Activated T-helper 1 cell treated with anti-CD3 and anti-CD28 coated beads, Interleukin-12 subunit alpha, Interleukin-12 subunit beta, Interleukin-2, Interleukin-4 antibody, amounts not matched to agents 30 ng/mL and 10 ng/mL and 1 ng/mL, durations not matched to agents 14 hours and 24 hours and 36 hours (primary cell): ENCODE measurements at places on chromosomes 4 and X.

- DNase-seq, result no peak
Measured at GRCh38 chr4:70239131-70239883, 3.1 kb upstream of the CSN3 start.

- DNase-seq, result no peak
Measured at GRCh38 chr4:154467886-154468285, 23.7 kb downstream of the DCHS2 start.

DNA sequence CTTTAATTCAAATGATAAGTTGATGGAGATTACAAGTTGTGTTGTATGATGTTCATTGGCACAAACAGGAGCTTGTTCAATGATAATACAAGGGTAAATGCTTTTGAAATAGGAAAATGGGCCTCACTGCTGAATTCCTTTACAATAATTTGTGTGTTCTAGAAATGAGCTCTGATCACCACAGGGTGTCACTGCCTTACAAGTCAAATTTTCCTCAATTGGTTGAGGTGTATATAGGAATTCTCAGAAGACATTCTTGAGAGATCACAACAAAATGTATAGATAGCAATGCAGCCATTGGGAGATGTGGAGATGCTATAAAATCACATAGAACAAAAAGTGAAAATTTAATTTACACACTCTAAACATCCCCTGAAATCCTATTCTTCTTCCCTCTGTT, 49.6 kb downstream of the KLF8 start:
- peak; percentile 1 for DNase-seq

DNA sequence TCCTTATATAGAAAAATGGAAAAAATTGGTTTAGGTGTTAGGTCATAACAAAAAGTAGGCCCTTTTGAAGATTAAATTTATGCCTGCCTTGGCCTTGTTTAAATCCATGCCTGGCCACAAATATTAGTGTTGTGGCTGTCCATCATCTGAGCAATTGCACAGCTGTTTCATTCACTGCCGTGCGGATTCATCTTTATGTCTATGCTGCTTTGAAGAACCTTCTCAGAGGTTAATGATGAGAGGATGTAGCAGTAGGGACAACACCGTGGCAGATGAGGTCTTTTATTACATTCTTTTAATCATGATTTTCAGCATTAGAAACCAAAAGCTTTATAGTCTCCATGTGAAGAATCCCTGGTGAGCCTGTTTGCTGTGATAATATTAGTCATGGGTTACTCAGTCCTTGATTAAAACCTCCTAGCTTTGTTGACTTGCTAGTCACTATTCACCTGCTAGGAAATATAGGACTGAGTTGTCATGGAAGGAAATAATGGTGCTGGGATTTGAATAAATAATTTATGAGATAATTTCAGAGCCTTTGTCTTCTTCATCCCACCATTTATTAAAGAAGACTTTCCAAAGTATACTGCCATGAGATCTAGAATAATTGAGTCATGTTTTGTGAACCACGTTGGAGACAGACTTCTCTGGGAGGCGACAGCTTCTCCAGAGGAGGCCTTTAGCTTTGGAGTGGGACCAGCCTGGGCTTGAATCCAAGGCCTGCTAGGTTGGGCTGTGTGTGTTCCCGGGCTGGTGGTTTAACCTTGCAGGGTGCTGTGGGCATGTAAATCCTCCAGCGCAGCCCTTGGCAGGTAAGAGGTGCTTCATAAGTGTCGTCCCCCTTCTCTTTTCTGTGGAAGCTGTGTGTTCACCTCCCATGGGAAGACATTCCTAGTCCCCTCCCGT, 53.5 kb downstream of the PTTG2 start:
- no peak for DNase-seq

DNA sequence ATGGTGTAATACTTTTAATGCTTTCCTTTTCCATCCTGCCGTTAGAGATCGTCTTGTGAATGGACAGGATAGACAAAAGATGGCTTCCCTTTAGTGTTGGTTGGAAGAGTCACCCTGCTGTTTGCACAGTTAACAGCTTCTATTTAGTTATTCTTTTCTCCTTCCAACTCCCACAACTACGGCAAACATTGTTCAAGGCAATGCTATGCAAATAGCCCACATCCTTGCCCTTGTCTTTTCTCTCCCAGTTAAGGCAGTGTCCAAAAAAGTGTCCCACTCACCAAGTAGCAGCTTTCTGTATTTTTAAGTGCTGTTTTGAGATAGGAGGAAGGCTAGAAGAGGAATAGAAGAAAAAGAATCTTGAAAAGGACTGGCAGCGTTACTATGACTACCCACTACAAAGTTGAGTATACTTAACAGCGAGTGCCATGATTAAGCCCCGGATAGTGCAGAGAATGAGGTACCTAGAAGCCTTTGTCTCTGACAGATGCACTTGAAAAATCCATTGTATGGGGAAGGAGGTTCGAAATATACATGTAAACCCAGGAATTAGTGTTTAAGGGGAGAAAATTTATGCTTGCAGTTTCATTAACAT, 12.1 kb upstream of the RUFY3 start:
- no peak for DNase-seq

- no peak for DNase-seq
Measured at GRCh38 chrX:121298499-121298898, 251.1 kb downstream of the GLUD2 start.

GRCh38 chr4:95165926-95166524, 382.7 kb downstream of the UNC5C start:
- DNase-seq, result peak; percentile 12

GRCh38 chr4:168900080-168900479, 110.0 kb downstream of the CBR4 start:
- no peak for DNase-seq

GRCh38 chrX:3990569-3990968, 277.1 kb upstream of the PRKX start:
- DNase-seq, result no peak

- DNase-seq, result no peak
Measured at GRCh38 chr4:84091266-84091665, 407.8 kb downstream of the NKX6-1 start.

DNA sequence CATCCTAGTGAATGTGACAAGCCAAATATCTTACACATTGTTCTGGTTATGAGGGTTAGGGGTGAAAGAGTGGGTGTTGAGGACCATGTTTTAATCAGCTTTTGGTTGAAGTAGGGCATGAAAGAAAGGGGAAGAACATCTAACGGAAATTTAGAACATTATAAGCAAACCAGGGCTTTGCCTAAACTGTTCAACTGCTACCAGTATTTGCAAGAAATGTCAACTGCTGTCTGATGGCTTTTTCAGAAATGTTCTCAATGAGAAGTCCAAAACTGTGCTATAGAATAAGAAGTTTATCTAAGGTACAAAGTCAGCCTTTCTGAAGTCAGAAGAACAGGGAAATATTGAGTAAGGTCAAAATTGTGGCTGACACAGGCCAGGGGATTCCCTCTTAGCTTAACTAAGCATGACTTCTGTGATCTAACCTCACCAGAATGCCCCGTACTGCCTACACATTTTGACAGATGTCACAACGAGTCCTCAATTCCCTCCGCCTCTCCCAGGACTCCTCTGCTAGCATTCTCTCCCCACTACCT, 67.1 kb downstream of the DTHD1 start:
- DNase-seq, result peak; percentile 47

DNA sequence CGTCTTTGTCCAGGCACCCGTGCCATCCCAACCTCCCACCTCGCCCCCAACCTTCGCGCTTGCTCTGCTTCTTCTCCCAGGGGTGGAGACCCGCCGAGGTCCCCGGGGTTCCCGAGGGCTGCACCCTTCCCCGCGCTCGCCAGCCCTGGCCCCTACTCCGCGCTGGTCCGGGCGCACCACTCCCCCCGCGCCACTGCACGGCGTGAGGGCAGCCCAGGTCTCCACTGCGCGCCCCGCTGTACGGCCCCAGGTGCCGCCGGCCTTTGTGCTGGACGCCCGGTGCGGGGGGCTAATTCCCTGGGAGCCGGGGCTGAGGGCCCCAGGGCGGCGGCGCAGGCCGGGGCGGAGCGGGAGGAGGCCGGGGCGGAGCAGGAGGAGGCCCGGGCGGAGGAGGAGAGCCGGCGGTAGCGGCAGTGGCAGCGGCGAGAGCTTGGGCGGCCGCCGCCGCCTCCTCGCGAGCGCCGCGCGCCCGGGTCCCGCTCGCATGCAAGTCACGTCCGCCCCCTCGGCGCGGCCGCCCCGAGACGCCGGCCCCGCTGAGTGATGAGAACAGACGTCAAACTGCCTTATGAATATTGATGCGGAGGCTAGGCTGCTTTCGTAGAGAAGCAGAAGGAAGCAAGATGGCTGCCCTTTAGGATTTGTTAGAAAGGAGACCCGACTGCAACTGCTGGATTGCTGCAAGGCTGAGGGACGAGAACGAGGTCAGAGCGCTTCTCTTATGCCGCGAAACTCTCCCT, at the start of gene TET2:
TSS of gene TET2 (plus strand) at position 601 of the 740 bp plus-strand sequence. CDS start 87,067 bp downstream, outside the sequence.
- DNase-seq, result peak; percentile 77

GRCh38 chr4:152610131-152610530, 69.7 kb downstream of the TMEM154 start:
- DNase-seq, result no peak

GRCh38 chr4:10403633-10404445, 53.4 kb downstream of the ZNF518B start:
- DNase-seq, result no peak

DNA sequence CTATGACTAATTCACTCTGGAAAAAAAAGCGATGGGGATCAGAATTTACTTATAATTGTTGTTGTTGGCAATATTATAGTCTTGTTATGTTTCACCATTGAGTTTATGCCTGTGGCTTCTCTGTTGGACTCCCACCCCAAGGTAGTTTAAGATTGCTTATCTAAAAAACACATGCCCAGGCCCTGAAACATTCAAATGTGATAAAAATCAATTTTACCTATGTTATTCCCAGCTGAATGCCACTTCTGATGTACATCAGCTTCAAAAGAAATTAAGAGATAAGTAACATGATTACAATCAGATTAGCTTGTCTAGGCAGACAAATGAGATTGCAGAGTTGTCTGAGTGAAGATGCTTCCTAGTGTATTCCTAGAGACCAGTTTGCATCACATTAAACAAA, 484.7 kb downstream of the PCDH7 start:
- DNase-seq, result no peak

GRCh38 chr4:159871141-159871540, 768.3 kb downstream of the RAPGEF2 start:
- DNase-seq, result no peak

DNA sequence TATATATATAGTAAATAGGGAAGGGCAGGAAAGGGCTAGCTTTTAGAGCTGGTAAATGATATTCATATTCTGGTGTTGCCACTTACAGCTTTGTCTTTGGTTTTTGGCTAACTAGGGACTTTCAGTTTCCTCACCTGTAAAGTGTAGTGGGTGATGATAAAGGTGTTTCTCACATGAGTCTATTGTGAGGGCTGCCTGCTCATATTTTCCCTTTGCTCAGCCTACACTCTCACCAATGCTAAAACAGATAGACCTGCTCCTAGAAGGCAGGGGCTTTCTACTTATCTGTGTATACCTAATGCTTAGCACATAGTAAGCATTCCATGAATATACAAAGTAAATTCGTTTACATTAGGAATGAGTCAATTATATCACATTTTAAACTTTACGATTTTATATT, 137.2 kb upstream of the HS3ST1 start:
- no peak for DNase-seq

- DNase-seq, result no peak
Measured at GRCh38 chr4:158530381-158530780, 8.7 kb downstream of the RXFP1 start.

- no peak for DNase-seq
Measured at GRCh38 chr4:119000400-119000799, 111.7 kb downstream of the SYNPO2 start.

DNA sequence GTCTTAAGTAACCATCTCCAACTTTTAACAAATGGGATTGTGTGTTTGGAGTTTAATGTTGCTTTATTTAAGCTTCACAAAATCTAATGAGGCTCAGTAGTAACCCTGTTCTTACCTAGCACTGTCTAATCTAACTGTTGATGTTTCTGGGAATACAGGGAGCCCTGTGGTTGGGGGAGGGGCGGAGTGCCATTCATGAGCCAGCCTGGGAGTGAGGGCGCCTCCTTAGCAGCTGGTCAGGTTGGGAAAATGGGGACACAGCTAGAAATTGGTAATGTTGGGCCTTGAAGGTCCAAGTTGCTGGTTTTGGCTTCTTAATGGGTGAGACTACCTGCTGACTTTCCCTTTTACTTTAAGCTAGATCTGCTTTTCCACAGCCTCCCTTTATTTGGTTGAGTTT, 22.9 kb upstream of the TADA2B start:
- no peak for DNase-seq

DNA sequence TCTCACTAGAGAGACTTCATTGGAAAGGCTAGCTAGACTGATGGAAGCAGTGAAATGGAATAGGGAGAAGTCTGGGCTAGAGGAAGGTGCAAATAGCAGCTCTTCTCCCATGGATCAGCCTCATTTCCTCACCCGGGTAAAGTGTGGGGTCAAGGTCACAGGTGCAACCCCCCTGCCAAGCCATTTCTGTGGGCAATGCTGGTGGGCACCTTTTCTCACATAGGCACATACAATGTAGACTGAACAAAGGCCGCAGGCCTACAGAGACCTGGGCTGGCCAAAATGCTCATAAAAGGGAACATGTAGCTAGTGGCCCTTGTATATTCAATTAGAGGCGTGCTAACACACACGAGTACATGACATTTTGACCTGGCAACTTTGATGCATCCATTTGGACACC, 71.5 kb upstream of the EFNB1 start:
- no peak for DNase-seq

- DNase-seq, result no peak
Measured at GRCh38 chr4:1490654-1491327, 84.5 kb upstream of the NKX1-1 start.

- no peak for DNase-seq
Measured at GRCh38 chr4:53121264-53121865, 244.5 kb downstream of the SCFD2 start.

- DNase-seq, result no peak
Measured at GRCh38 chrX:38859602-38860001, 58.3 kb downstream of the MID1IP1 start.

GRCh38 chrX:28850955-28851354, 263.7 kb downstream of the IL1RAPL1 start:
- no peak for DNase-seq

GRCh38 chrX:40933132-40933705, 152.0 kb upstream of the USP9X start:
- peak; percentile 2 for DNase-seq

DNA sequence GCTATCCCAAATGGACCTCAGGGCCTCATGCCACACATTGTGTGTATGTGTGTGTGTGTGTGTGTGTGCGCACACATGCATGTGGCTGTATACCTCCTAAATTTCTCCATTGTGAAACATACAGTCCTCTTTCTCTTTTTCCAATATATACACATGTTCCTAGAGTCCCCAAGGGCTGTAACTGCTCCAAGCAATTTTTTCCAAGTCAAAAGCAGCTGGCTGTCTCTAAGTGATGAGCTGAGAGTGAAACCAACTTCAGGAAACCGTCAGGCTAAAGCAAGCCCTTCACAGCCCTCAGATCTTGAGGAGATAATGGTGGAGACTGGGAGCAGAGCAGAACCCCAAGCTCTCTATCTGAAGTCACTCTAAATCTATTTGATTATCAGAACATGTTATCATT, 496.1 kb upstream of the DIPK2B start:
- no peak for DNase-seq
